T-helper 1 cell (primary cell): ENCODE measurements at places on chromosomes 2 and 18.

GRCh38 chr2:153487448-153487847 is 8.9 kb upstream of the RPRM start:
- no peak for DNase-seq

DNA sequence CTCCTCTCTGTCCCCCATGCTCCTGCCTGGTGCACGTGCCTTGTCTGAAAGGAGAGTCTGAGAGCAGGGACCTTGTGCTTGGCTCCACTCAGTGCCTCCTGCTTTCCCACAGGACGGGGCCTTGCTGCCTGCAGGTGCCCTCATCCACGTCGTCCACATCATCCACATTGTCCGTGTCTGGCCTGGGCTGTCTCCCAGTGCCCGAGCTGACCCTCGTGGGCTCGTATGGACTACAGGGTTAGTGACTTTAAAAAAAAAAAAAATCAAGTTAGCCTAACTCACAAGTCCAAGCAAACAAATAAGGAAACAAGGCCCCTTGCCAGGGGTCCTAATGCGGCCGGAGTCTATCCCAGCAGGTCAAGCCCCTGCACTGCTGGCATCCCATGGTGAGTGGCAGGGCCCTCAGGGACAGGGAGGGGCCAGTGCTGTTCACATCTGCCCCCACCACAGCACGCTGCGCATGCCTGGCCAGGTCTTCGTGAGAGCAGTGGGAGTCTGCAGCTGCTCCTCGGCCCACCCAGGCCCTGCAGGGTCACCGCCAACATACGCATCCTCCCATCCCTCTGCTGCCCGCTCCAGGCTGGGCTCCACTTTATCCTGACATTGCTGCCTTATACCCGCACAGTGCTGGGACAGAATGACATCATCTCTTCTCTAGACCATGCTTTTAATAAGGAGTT is 232.6 kb downstream of the NDUFA10 start:
- DNase-seq = no peak

GRCh38 chr18:9182852-9183399 is 46.3 kb downstream of the ANKRD12 start:
- no peak for DNase-seq

DNA sequence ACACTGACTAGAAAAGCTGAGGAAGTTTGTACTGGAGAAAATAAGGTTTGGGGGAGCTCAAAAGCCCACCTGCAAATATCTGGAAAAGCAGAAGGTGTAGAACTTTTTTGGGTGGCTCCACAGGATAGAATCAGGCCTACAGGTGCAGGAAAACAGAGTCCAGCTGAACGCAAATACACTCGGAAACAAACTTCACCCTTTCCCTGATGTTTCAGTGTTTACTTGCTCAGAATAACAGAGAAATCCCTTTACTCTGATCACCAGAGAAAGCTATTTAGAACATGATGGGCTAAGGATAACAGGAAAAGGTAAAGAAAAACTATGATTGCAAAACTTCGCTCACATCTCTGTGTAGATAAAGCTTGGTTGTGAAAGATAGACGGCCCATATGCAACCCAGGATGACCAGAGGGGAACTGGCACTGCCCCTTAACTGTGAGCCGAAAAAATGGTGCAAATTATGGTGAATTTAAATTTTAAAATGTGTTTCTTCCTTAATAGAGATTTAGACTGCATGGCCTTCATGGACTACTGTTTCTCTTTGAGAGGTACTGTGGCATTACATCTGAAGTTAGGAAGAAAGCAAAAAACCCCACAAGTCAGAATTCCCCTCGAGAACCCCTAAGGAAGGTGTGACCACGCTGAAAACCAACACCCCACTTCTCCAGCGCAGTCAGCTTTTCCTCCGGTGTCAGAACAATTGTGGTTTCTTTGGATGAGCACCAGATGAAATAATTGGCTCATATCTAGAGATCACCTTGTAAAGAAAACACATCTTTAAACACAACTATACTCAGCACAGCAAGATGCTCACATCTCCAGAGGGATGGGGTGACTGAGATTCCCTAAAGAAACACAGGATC is 84.5 kb upstream of the TMEM247 start:
- DNase-seq = no peak

- no peak for DNase-seq
Observed at GRCh38 chr2:120398996-120399888, 53.3 kb downstream of the INHBB start.

GRCh38 chr2:179106342-179106675 is 56.4 kb upstream of the CCDC141 start:
- no peak for DNase-seq

- no peak for DNase-seq
Observed at GRCh38 chr2:172775319-172775718, 39.7 kb downstream of the RAPGEF4 start.

DNA sequence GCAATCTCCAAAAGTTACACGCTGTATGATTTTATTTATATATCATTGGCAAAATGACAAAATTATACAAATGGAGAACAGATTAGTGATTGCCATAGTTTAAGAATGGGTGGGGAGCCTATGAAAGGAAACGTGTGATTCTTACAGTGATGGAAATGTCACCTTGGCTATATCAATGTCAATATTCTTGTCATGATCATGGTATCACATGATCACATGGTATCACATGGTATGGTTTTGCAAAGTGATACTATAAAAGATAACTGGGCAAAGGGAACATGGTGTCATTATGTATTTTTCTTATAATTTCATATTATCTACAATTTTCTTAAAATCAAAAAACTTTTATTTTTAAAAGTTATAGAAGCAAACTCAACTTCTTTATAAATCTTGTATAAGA is 606.2 kb upstream of the ZEB2 start:
- no peak for DNase-seq

DNA sequence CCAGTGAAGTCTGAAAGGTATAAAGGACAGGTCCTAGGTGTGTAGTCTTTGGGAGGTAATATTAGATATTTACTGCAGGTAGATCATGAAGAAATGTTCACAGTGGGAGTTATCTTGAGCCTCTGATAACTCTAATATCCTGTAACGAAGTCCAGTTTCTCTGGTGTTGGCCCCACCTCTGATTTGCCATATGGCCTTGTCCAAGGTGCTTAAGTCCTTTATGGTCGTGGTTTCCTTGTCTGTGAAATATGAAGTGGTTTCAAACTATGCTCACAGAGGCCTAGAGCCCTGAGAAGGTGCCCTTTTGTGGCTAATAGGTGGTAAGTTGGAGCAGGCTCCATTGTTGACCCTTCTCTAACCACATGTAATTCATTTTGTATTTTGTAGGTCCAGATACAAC is 190.7 kb downstream of the ICOS start:
- DNase-seq = no peak

- no peak for DNase-seq
Observed at GRCh38 chr2:767944-768343, 90.7 kb upstream of the TMEM18 start.

DNA sequence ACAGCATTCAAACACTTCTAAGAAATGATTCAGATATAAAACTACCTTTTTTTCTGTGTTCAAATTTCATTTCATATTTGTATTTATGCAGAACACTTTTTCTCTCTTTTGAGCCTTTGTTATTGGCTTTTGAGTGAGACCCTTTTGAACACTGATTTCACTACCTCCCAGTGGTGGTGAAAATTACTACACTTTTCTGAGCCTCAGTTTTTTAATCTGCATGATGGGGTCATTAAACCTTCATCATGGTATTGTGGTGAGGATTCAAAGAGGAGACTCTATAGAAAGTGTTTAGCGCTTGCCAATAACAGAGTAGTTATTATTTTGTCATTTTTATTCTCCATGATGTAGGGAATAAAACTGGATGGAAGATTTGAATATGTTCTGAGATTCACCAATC is 169.8 kb downstream of the THSD7B start:
- no peak for DNase-seq

DNA sequence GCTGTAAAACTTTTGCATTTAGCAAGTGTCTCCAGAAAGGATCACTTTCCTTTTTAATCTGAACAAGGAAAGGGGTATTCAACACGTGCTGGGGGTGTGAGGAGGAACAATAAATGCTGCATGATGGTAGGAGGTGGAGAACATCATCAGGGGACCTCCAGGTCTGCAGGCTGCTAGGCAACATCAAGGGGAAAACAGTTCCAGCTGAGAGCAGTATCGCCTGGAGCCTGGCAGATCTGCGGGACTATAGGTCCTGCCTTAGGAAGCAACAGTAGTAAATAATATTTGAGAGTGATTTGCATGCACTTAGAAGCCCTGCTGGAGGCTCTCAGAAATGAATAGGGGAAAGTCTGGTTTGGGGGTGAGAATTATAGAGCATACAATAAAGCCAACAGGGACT is 175.6 kb downstream of the SUCLG1 start:
- no peak for DNase-seq

DNA sequence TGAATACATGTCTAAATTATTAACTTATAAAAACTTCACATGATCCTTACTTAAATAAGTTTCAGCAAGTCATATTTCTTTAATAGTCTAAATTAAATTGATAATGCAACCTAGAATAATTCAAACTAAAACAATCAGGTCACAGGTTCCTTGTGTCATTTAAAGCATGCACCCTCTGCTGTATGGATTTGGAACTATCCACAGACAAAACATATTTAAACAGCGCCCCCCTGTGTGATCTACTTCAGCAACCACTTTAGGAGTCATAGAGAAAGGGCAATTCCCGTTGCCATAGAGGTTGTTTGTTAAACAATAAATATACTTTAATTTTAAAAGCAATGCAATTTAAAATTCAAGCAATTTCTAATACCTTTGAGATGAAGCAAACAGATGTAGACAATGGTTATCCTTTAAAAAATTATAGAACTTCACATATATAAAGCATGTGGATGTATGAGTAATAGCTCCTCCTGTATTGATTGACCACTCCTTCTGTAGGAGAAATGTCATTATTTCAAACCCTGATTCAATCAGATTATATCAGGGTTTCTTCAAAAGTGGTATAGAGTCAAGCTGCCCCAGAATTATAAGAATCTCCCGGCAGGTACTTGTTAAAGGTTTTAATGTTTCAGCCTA is 21.2 kb downstream of the GRB14 start:
- DNase-seq = peak; percentile 29

GRCh38 chr2:38655441-38655840 is 10.5 kb upstream of the GALM start:
- DNase-seq = no peak

GRCh38 chr2:144161061-144161460 is 358.9 kb downstream of the ZEB2 start:
- no peak for DNase-seq

DNA sequence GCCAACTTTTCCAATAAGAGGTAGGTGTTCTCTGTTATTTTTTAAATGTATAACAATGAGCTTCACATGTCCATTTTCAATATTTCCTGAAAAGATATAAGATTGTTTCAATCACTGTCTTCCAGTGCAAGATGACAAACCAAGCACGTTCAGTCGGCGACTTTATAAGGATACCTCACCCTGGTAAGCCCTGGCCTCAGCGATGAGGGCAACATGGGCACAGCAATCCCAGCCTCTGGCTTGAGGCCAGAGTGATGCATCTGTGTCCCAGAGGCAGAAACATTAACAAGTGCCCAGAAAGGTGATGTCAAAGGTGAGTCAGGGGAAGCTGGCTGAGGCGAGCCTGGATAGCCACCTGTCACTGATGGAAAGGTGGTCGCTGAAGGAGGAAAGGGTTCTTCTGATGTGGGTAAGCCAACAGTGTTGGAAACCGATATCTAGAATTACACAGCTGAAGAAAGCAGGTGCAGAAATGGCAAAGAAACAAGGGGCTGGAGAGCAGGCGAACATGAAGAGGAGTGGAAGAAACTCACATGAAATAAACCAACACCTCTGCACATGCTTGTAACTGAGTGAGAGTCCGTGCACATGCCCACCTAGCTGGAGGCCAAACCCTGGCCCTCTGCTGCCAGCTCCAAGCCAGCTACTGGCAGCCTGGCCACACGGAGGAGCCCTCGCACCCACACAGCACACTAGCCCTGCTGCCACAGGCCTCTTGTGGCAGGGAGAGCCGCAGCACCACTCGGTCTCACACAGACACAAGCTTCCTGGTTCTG is 65.5 kb downstream of the FBXO15 start:
- peak; percentile 16 for DNase-seq

GRCh38 chr18:61019338-61020301 is 313.6 kb upstream of the CDH20 start:
- no peak for DNase-seq

- DNase-seq = no peak
Observed at GRCh38 chr2:206937555-206937954, 1.8 kb upstream of the CPO start.

DNA sequence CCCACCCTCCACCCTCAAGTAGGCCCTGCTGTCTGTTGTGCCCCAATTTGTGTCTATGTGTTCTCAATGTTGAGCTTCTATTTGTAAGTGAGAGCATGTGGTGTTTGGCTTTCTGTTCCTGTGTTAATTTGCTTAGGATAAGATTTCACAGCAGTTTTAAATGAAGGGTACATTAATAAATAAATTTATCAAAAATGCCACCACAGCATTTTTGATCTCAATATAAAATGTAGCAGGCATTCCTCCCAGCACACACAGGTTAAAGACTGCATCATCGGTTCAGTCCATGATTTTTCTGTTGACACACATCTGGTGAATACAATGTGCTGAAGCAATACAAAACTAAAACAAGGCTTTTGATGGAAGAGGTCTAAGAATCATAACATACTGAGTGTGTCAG is 412.0 kb upstream of the LYPD1 start:
- no peak for DNase-seq

GRCh38 chr18:49639643-49640391 is 78.0 kb downstream of the LIPG start:
- DNase-seq = no peak

- no peak for DNase-seq
Observed at GRCh38 chr18:1252534-1252933, 347.9 kb downstream of the ADCYAP1 start.

DNA sequence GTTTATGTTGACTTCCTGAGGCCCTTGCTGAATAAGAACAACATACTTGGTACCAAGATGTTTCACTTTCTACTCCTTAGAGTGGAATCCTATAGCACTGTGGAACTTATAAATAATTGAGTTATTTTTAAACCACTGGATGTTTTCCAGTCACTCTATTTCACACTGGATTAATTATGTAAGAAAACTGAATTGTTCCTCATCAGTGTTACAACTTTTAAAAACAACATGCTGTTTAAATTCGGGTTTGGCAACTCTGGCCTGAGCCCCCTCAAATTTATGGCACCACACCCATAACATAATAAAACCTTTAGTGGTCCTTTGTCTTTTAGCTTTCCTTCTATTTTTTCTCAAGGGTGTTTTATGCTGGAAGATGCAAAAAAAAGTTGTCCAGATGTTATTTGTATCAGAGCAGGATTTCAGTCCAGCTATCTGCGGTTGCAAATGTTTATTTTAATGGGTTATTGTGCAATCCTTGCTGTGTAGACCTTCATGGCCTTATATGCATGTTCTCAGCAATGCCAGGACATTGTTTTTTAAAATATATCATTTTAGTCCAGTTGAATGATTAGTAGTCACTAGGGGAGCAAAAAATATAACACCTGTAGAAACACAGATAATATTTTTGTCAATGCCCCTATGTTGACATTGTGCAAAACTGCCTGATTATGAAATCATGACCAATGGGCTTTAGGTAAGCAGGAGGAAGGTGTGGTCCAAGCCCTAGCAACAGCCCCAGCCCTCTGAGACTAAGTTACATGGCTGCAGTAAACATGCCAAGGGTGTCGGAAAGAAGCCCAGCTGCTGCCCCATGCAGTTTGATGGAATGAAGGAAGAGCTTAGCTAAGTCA is 638.0 kb upstream of the ZEB2 start:
- DNase-seq = no peak
